ENCODE measurements at places on chromosomes 7 and 10.
A peak's percentile ranks its signal among the peaks of the same experiment; 100 is the strongest.

DNA sequence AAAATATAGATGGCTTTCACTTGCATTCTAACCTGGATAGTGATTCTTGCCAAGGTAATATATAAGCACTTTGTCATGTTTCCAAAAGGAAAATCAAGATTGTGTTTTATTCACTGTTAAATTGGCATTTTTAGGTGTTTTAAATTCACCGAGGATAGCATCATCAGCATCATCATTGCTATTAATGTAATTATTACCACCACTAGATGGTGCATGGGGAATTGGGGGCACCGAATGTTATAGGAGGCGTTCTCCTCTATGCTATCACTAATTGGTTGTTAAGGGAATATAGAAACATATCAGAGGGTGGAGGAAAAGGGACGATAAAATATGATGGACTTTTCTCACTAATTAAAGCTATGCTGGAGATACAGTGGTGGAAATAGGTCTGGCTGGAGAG is 95.5 kb downstream of the CELF2 start:
- DNase-seq = no peak

DNA sequence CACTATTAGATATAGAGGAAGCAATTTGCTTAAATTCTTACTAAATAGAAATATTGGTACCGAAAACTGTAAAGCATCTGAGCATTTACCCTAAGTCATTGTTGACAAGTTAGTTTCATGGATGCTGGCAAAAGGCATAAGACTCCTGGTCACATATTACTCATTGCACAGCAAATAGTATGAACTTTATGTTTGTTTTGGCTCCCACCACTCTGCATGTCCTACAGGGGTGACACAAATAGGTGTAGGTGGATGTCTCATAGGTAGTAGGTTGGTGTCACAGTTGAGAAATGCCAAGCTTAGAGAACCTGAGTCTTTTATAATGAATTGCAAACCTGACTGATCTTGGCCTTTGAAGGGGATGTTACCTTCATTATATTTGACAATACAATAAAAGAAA is 199.6 kb upstream of the SEMA3D start:
- DNase-seq = no peak

DNA sequence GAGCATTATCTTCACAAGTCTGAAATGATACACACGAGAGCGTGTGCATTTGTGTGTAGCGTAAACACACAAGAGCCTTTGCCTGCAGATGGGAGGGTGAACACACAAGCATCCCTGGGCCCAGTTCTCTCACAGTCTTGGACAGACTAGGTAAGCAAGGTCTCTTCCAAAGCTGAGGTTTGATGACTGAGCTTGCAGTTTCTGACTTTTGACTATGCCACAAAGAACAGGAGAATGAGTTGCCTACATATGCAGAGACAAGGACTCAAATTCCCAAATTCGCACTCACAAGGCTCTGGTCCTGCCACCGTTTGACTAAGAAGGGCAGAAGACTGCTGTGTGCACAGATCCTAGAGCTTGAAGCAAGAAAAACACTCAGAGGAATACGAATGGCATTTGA is 55.8 kb downstream of the FAM53B start:
- no peak for DNase-seq

- no peak for DNase-seq
Observed at GRCh38 chr10:77086081-77086480, 551.5 kb downstream of the KCNMA1 start.

- no peak for DNase-seq
Observed at GRCh38 chr10:13942035-13942434, 355.3 kb downstream of the PRPF18 start.

GRCh38 chr10:78875932-78876331 is 192.8 kb upstream of the ZMIZ1 start:
- no peak for DNase-seq

DNA sequence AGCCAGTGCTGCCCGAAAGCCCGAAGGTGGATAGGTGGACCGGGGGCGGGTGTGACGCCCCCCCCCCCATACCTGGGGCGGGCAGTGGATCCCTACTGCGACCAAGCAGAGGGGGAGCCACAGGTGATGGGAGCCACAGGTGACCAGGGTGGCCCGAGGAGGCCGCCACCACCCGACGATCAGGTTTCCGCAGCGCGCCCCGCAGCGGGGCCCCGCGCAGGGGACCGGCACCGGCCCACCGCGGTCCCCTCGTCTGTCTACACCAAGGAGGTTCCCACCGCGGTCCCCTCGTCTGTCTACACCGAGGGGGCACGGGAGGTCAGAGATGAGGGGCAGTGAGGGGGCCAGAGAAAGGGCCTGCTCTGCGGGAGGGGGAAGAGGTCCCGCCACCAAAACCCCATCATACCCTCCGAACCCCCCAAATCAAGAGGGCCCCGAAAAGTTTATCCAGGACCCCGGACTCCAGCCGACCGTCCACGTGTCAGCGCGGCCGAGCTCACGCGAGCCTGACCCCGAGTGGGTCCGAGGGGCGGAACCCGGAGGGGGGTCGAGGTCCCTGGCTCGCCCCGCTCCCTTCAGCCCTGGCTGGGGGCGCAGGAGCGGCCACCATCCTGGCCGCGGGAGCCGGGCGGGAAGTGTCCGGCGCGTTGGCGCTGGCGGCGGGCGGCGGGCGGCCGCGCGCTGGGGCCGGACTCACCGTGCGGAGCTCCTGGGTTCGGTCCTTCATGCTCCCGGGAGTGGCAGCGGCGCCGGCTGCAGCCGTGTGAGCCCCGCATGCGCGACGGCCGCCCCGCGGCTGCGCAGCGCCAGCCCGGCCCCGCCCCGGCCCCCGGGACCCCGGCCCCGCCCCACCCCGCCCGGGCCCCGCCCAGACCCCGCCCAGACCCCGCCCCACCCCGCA is at the start of gene STX1A:
TSS of gene STX1A (minus strand) at position 765 of the 901 bp plus-strand sequence. CDS start at position 727, 38 bp downstream.
- DNase-seq = peak; percentile 72

- no peak for DNase-seq
Observed at GRCh38 chr7:138698281-138698680, 2.9 kb downstream of the SVOPL start.
